ENCODE measurements at places on chromosomes 5 and 9.

DNA sequence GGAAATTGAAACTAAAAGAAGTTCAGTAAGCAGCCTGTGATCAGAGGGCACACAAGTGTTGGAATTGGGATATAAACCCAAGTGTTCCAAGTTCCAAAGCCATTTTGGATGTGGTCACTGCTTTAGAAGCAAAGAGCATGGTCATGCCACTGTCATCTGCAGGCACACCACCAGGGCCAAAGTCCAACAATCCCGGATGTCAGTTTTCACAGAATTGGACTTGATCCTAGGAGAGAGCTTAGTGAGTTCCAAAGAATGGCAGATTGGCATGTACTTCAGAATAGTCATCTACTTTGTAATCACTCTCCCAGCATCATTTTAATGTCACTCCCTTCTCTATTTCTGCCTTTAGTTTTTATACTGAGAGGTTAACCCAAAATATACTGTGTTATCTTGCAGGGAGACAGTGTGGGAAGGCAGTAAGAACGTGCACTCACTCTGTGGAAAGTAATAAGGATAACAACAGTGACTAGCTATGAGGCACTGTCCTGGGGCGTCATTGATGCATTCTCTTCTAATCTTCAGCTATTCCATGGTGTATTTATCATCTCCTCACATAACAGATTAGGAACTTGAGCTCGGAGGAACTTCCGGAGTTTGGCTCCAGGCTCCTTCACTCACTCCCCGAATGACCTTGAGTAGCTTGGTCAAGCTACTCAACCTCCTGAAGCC is 388.0 kb downstream of the ACTL7B start:
- peak; percentile 31 for DNase-seq

DNA sequence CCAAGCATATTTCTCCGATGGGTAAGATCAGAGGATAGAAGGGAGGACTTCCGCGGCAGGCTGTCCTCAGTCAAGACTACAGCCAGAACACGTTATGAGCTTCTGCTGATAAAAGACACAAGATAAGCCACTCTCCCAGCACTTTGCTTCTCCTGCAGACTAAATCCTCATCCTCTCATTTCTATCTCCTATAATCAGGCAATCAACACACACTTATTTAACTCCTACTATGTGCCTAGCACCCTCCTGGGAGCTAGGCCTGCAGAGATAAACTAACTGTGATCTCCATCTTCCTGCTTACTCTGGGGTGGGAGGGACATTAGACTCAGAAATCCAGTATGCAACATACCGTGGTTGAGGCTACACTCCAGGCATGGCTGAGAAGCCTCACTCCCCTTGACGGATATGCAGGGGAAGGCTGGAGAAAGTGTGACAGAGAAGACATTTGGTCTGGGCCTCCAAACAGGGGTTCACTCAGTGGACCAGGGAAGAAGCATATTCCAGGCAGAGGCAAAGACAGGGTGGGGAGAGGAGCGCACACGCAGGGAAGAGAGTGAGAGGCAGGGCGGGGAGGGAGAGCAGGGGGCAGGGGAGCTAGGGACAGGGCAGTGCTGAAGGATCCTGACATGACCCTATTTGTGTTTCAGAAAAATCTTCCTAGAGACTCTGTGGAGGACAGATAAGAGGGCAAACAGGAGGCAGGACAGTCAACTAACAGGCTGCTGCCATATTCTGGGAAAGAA is 274.1 kb downstream of the DENND1A start:
- no peak for DNase-seq

- DNase-seq, result no peak
Measured at GRCh38 chr9:21160178-21160577, 6.3 kb downstream of the IFNA21 start.

DNA sequence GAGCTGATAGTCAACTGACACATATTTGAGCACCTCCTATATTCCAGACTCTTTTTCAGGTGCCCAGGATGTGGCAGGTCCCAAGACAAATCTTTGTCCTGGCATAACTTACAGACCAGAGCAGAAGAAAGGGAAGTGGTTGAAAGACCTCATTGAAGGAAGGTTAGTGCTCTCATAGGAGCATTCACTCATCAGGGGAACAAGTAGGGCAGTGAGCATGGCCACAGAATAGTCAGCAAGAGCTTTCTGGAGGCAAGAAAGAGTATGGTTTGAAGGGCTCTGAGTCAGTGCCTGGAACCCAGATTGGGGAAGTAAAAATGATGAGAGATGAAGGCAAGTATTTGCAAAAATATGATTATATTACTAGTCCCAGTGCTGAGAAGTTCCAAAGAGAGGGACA is 25.0 kb upstream of the ERMP1 start:
- no peak for DNase-seq

- DNase-seq, result no peak
Measured at GRCh38 chr5:147339313-147339712, 104.5 kb downstream of the STK32A start.

DNA sequence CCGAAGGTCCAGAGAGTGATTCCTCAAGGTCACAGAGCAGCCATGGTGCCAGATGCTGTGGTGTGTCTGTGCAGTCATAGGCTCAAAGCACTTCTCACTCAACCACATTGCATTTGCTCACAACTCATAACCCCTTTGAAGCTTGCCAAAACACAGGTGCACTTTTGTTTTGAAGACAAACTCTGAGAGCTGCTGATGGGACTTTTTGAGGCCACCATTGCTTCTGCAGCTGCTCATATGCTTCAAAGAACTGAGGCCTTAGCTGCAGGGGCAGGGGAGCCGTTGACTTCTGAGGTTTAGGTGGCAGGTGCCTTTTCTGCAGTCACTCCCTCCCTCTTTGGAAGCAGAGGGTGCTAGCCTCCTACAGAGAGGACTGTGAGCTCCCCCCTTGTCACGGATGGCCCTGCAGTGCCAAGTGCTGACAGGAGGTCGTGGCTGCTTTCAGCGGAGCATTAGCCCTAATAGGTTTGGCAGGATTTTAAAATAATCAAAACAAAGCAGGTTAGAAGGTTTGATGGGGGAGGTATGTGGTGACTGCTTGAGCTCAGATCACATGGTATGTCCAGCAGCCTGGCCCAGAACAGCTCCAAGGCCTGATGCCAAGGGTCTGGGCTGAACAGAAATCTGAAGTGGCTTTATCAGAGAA is 232.1 kb downstream of the MAN2A1 start:
- DNase-seq, result no peak

DNA sequence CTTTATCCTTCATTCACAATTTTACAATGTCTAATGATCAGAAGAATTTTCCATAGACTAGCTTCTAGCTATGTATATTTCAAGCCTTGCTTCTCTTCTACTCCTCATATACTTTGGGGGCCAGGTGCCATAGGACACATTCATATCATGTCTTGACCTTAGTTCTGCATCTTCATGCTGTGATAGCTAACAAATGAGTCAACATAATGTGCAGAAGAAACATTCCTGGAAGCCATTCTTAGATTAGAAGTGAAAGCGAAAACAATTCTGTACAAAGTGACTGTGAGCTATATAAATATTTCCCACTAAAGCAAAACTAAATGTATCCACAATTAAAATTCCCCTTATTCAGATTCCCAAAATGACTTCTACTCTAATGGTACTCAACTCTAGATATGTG is 320.2 kb upstream of the NREP start:
- no peak for DNase-seq

DNA sequence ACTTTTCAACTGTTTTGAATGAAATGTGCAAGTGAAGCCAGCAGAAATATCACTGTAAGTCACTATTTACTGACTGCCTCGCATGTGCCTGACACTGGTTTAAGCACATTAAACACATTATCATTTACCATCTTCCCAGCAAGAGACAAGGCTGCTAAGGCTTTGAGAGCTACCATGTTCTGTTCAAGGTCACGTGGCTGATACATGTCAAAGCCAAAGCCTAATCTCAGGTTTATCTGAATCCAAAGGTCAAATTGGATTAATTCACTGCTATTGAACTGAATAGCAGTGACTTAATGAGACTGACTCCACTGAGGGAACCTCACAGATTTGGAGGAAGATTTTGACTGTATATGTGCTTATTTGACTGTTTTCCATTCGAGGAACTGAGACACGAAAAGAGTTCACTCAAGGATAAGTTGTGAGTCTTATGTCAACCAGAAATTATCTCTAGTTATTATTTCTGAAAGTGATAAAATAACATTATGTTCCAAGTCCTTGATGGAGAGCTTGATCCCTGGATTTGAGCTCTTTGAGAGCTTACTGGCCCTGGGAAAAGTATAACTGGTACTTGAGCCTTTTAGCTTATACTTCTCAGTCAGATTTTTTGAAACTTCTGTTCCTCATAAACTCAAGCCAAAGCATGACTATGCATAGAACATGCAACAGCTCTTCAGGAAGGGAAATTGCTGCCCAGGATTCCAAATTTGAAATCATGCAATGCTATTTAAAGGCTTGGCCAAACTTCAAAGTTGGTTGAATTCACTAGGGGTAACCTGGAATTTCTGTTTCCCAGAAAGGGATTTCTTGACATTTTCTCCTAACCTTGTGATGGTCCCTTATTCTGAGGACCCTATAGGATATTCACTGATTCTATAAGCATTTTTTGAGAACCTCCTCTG is 23.4 kb upstream of the ARHGAP26 start:
- DNase-seq, result no peak

DNA sequence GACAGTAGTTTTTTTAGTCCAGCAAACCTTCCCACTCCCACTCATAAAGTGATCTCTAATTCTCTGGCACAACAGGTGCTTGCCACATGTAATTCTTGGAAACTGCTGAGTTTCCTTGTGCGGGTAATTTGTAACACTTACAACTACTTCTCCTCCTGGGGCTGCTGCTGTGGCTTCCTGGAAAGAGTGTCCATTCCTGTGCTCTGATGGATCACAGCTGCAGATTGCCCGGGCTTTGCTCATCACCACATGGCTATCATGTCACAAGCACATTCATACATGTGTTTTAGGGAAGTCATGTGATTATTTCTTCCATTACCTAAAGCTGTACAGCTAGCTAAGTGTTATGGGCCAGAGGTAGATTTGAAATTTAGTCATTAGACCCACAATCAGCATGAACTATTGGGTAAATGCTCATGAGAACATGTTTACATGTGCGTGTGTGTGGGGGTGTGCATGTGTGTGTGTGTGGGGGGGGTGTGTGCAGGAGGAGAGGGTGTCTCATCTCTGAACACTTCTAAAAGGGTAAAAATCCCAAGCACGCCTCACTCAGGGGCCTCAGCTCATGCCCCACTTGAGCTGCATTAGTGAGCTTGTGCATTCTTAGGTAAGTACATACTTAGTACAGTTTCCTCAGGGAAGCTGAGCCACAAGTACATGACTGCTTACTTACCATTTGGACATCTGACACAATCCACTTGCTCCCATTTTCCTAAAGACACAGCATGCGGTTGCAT is 118.1 kb upstream of the CCDC112 start:
- peak; percentile 73 for DNase-seq

DNA sequence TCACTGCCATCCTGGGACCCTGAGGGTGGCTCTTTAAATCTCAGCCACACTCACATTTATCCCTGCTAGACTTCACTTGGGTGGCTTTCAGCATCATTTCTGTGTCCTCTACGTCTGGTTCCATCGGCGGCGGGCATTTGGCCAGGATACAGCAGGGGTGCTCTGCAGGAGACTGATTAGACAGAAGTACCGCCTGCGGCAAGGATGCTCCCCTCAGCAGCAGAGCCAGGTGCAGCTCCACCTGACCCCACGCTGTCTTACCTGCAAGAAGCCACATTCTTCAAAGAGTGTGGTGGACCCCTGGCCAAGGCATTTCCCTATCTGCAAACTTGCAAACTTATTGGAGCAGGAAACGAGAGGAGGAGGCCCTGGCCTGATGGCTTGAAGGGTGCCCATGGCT is 309.8 kb upstream of the IRX4 start:
- DNase-seq, result no peak

DNA sequence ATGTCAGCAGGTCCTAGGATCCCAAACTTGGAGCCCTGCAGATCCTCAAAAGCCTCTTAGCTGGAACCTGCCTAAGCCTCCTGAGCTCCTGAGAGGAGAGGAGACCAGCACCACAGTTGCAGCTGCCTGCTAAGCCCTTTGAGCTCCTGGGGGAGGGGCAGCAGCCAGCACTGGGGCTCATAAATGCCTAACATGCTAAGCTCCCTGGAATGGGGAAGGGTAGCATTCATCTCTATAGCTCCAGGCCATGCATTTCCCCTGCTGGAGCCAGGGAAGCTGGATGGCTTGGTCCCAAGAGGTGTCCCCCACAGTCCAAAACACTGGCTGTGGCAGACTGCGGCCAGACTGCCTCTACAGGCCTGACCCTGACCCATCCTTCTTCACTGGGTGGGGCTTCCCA is 182.7 kb downstream of the KCNN2 start:
- no peak for DNase-seq

GRCh38 chr9:110797611-110798010 is 129.0 kb downstream of the MUSK start:
- no peak for DNase-seq

GRCh38 chr9:14501366-14501765 is 187.4 kb upstream of the NFIB start:
- no peak for DNase-seq

Data from large intestine (tissue), 12 donors.